A673 (cell line): ENCODE measurements at places on chromosomes 3 and 15. TPM values are rescaled to one million over a fixed set of nuclear protein-coding genes. Genes with fewer than 3 reads are reported as not detected.

DNA sequence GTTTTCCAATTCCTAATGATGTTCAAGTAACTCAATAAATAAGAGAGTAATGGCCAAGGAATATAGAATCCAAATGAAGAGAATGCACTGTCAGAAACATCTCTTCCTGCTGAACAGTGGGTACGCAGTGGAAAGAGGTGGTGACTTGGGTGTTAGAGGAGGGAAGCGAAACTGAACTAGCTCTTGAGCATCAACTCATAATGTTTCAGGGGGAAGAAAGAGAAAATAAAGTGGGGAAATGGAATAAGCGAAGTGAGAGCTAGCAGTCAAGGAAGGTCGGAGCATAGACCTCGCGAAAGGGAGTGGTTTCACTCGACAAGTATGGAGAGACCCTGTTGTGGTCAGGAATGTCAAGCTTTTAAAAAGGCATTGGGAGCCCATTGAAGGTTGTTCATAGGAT, 309.5 kb downstream of the GAP43 start:
- peaks cover 35% of the 10 kb centered on the region for H3K4me1 ChIP-seq
- no peak overlapping the region for H3K4me3 ChIP-seq
- H3K27ac ChIP-seq, result no peak overlapping the region

DNA sequence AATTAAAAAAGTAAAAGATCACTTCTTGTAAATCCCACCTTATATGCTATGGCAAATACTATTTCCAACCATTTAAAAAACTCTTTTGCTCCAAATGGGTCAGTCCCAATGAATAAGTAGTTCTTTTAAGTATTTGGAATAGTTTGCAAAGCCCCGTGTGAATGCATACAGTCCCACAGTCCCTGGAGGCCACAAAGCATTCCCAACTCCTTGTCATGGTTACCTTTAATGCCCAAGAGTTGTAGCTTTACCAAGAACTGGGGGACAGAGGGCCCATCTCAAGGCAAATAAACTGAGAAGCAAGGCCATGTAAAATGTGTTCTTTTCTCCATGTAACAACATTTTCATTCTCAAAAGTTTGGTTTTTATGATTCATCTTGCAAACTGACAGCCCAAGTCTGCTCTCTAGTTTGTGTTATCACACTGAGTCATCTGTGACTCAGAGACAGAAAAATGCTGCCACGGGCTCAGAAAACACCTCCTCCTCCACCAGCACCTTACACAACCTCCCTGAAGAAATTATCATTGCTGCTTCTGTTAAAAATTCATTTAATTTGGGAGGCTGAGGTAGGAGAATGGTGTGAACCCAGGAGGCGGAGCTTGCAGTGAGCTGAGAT, 336.2 kb downstream of the ERC2 start:
- no peaks in the 10 kb centered on the region for H3K27me3 ChIP-seq
- H3K27ac ChIP-seq, result no peak overlapping the region
- DNase-seq, result peak; percentile 33
- no peaks in the 10 kb centered on the region for H3K4me1 ChIP-seq
- H3K4me3 ChIP-seq, result no peak overlapping the region
- no peaks in the 10 kb centered on the region for H3K36me3 ChIP-seq

- H3K4me3 ChIP-seq, result no peak overlapping the region
- DNase-seq, result no peak
- H3K36me3 ChIP-seq, result no peaks in the 10 kb centered on the region
- H3K27me3 ChIP-seq, result no peaks in the 10 kb centered on the region
- H3K4me1 ChIP-seq, result no peaks in the 10 kb centered on the region
These were observed 937.0 kb downstream of the IGSF11 start for GRCh38 chr3:118097660-118098059.

DNA sequence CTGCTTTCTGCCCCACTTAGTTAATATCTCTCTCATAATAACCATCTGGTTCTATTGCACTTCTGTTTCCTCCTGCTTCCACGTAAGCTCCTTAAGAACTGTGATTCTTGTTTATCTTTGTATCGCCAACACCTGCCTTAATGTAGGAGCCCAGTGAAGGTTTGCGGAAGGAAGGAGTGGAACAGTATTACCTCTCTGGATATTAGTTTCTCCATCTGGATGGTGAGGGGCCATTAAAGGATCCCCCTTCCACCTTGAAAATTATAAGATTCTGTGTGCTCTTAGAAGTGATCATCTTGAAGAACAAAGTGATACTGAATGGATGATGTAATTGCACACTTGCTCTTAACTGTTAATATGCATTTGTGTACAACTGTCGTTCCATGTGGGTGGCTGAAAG, 2.2 kb downstream of the CHRNA5 start:
- no peak for DNase-seq
- H3K36me3 ChIP-seq, result no peaks in the 10 kb centered on the region
- H3K4me3 ChIP-seq, result no peak overlapping the region
- no peak overlapping the region for H3K27ac ChIP-seq
- H3K27me3 ChIP-seq, result no peaks in the 10 kb centered on the region

DNA sequence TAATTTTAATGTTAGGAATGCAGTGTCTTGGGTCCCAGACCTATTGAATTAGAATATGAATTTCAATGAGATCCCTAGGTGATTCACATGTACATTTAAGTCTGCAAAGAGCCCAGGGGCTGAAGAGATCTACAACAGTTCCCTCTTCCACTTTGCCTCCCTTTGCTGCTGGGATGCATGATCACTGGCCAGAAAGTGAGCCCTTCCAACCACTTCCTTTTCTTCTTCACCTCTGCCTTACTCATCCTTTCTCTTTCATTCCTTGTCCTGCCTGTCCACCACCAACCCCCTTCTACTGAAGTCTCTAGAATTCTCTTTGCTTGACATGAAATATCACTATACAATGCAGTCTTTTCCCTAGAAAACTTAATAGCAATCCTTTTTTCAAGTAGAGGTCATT, 222.4 kb upstream of the LRIG1 start:
- no peaks in the 10 kb centered on the region for H3K27me3 ChIP-seq
- DNase-seq, result no peak
- no peak overlapping the region for H3K4me3 ChIP-seq
- no peak overlapping the region for H3K27ac ChIP-seq

GRCh38 chr15:75214293-75215096, 12.8 kb downstream of the C15orf39 start:
- H3K4me1 ChIP-seq, result no peaks in the 10 kb centered on the region
- peaks cover 30% of the 10 kb centered on the region for H3K36me3 ChIP-seq
- no peak for DNase-seq
- H3K27me3 ChIP-seq, result no peaks in the 10 kb centered on the region

DNA sequence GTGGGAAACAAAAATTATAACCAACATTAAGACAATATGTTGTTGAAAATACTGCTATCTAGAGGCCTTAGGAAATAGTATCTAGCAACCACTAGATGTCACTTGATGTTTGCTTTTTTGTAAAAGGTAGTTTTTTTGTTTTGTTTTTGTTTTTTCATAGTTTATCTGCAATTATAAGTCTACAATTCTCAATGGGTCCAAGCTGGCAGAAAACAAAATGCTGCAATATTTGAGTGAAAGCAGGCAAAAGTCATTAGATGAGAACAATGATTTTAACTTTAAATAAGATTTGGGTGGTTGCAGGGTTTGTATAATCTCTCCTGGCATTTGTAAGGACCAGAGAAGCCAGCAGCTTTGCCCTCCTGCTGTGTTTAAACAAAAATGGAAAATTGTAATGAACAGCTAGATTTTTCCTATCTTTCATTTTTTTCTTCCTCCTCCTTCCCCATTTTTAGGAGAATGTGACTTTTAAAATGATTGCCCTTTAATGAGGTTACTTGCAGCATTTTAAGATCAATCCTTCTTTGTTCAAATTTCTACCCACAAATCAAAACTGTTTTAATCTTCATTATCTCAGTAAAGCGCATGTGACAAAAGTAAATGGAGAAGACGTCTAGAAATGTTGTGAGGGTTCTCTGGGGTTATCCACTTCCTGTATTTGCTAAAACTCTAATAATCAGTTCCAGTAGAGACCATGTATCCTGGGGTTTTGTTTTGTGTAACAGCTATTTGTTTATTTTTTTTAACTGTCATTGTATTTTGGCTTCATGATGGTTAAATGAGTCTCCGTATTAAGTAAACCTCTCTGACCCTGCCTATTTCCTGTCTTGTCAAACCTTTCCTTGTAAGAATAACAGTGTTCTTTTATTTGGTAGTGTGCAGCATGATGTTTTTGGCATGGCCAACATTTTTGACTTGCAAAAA, 27.3 kb downstream of the DUT start:
- H3K4me3 ChIP-seq, result peak overlapping the region; percentile 14
- DNase-seq, result peak; percentile 73
- H3K36me3 ChIP-seq, result no peaks in the 10 kb centered on the region
- peak overlapping the region; percentile 55 for H3K27ac ChIP-seq

GRCh38 chr3:183272142-183272541, 19.1 kb downstream of the B3GNT5 start:
- peaks cover 3% of the 10 kb centered on the region for H3K36me3 ChIP-seq
- H3K4me3 ChIP-seq, result no peak overlapping the region
- no peak for DNase-seq
- peaks cover 14% of the 10 kb centered on the region for H3K4me1 ChIP-seq

GRCh38 chr3:101036213-101036618, 43.0 kb upstream of the ABI3BP start:
- H3K4me3 ChIP-seq, result no peak overlapping the region
- H3K4me1 ChIP-seq, result peaks cover 22% of the 10 kb centered on the region
- H3K27ac ChIP-seq, result peak overlapping the region; percentile 51
- peak; percentile 77 for DNase-seq

DNA sequence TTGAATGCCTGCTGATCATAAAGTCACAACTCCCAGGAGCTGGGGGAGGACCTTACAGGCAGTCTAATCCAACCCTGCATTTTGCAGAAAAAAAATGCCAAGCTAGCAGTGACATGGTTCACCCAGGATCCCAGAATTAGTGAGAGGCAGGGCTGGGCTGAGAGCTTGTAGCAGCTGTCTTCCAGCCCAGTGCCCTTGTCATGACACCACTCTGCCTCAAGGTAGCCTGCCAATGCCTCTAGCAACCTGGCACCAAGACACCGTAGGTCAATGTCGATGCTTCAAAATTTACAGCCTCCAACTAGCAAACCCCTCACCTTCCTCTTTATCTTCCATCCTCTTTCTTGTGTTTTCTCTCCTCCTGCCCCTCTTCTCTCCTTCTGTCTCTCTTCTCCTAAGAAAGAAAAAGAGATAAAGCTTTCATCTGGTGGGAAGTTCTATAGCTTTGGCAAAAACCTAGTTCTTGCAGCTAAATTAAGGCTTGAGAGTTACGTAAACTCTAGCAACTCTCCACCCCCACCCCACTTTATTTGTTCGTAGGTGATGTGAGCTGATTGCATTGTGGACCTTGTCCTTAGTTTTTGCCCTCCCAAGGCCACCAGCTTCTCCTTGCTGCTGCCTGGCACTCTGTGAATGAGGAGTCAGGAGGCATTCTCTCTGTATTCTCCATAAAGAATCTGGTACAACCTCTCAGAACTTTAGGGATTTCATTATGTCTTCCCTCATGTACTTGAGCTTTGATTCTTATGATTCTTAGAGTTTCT, 18.3 kb upstream of the BFSP2 start:
- no peaks in the 10 kb centered on the region for H3K36me3 ChIP-seq
- no peak for DNase-seq
- no peak overlapping the region for H3K27ac ChIP-seq

DNA sequence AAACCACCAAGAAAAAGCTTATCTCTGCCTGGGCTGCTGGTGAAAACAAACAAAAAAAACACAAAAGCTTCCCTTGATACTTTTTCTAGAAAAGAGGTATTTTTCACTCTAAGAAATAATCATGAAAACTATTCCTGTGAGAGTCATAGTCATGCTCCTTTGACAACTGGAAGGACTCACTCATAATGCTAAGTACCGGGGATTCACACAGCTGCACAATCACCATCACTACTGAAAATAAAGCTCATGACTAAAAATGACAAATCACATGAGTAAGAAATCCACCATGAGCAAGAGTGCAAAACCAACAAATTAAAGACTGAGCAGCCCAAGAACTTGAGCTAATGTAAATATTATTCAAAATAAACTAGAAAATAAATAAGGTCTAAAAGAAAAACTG, 10.6 kb upstream of the POU1F1 start:
- no peaks in the 10 kb centered on the region for H3K27me3 ChIP-seq
- H3K36me3 ChIP-seq, result peaks cover 7% of the 10 kb centered on the region
- peaks cover 26% of the 10 kb centered on the region for H3K4me1 ChIP-seq
- H3K4me3 ChIP-seq, result no peak overlapping the region
- DNase-seq, result no peak

DNA sequence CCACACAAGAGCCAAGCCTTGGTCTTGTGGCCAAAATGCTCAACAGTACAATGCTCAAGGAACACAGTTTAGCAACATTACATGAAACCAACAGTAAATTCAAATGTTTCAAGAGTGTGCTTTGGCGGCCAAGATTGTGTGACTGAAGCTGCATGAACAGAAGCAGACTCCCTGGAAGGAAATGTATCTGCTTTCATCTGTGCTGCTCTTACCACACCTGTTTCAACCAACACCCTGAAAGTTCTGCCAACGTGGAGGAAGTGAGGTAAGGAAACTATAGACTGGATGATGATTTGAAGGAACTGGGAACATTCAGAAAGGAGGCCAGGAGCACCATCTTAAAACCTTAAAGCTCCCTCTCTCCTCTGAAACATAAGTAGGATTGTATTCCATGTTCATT, 55.7 kb downstream of the MB21D2 start:
- no peaks in the 10 kb centered on the region for H3K27me3 ChIP-seq
- DNase-seq, result no peak
- peaks cover 10% of the 10 kb centered on the region for H3K4me1 ChIP-seq
- H3K4me3 ChIP-seq, result no peak overlapping the region
- H3K27ac ChIP-seq, result no peak overlapping the region

DNA sequence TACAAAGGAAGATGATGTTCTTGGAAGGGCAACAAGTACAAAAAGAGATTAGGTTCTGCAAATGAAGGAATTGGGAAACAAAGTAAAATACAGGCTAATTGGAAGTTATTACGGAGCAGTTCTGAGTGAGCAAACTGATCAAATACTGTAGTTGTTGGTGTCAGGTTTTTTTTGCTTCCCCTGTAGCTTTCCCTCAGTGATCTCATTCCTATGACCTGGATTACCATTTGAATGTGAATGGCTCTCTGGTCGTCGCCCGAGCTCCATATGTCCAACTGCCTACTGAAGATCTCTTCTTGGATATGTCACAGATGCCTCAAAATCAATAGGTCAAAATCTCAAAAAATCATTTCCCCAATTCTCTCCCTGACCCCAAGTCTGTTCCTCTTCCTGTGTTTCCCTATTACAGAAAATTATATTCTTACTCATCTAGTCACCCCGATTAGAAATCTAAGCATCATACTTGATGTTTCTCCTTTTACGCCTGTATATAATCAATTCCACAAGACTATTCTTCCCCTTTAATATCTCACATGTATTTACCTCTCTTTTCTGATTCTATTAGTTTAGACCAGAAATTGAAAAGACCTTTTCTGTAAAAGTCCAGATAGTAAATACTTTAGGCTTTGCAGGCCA, 29.0 kb downstream of the GOLM2 start:
- DNase-seq, result no peak
- no peak overlapping the region for H3K4me3 ChIP-seq
- no peaks in the 10 kb centered on the region for H3K4me1 ChIP-seq
- no peak overlapping the region for H3K27ac ChIP-seq
- H3K27me3 ChIP-seq, result no peaks in the 10 kb centered on the region

Gene MLF1
- total RNA-seq, result 4.9 and 5.0 TPM in 2 replicates

Gene ABHD10
- total RNA-seq, result 39.7 and 40.7 TPM in 2 replicates

Gene ZNF385D
- not detected in 2 replicates for total RNA-seq
